Femur (tissue), 1 donor: ENCODE measurements at places on chromosomes 7 and 10.

DNA sequence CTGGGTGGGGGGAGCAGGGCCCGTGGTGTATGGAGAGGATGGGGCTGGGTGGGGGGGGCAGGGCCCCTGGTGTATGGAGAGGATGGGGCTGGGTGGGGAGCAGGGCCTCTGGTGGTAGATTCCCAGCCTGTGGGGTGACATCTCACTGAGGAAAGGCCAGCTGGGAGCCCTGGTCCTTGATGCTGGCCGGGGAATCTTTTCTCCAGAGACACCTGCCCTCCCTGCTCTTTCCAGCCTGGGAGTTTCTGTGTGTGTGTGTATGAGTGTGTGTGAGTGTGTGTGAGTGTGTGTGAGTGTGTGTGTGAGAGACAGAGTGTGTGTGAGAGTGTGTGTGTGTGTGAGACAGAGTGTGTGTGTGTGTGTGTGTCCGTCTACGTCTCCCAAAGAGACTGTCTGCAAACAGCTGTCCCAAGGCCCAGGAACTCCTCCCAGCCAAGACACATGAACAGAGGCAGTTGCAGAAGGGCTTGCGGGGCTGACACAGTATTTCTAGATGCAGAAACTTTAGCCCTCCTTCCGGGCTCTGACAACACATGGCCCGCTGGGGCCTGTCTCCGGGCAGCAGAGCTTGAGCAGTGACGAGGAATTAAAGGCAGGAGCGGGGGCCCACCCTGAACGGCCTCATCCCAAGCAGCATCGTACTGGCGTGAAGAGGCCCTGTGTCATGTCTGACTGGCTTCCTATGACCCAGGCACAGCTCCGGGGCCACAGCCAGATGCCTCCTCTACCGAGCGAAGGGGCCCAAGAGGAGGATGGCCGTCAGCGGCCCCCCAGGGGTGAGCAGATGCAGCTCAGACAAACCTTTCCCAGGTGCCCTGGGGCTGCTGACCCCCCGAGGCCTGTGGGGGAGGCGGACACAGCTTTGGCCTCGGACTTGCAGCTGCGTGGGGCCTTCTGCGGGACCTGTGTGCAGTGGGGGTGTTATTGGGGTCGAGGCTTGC lies 24.3 kb downstream of the FAM20C start:
- peak; percentile 87 for DNase-seq

- DNase-seq = no peak
These were observed 2.0 kb downstream of the LCOR start for GRCh38 chr10:96834120-96834519.

GRCh38 chr10:52488606-52489485 lies 174.8 kb downstream of the DKK1 start:
- DNase-seq = no peak

DNA sequence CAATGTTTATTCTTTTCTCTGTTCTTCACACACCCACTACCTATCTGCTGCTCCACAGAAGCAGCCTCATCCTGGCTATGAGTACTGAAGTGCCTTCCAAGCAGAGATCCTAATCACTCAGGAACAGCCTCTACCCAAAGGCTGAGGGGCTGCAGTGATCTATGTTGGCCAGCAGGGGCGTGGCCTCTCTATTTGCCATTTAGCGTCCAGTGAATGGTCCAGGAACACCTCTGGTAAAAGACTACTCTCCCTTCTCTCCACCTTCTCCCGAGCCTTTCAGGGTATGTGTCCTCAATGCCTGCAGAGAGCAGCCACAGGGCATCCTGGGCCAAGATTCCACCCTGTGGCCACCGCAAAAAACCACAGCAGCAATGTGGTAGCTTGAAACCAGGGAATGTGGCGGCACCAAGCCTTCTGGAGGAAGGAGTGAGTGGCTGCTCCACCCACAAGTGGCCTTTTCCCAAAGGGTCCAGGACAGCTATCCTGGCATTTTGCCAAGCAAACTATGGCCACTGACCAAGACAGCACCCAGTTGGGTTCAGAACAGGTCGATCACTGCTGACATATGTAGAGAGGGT lies 70.9 kb downstream of the SYPL1 start:
- DNase-seq = peak; percentile 40

- DNase-seq = no peak
These were observed 124.9 kb downstream of the DLG5 start for GRCh38 chr10:77801474-77802161.

- peak; percentile 48 for DNase-seq
These were observed 1.1 kb downstream of the RRP12 start for GRCh38 chr10:97399843-97400545.

- DNase-seq = no peak
These were observed 230.6 kb upstream of the GRB10 start for GRCh38 chr7:51013218-51013786.

DNA sequence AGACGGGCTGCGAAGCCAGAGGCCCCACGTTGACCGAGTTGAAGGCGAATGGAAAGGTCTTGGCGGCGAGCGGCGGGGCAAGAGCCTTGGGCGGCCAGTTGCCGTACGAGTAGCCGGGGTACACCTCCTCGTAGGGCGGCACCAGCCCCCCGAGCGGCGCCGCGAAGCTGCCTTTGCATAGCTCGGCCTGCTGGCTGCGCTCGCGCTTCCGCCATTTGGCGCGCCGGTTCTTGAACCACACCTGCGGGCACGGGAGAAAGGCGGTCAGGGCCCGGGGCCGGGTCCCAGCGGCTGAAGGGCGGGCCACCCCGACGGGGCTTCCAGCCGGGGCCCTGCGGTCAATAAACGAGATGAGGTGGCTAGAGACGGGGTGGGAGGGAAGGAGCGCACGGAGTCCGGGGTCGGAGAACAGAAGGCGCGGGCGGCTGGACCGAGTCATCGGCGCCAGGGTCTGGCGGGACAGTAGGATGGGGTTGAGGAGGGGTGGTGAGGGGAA lies 4.8 kb downstream of the ELOVL3 start:
- no peak for DNase-seq

GRCh38 chr7:152998420-152998819 lies 238.9 kb downstream of the ACTR3B start:
- no peak for DNase-seq

- no peak for DNase-seq
These were observed 15.4 kb downstream of the SEMA3E start for GRCh38 chr7:83633516-83633915.

GRCh38 chr7:156582591-156583123 lies 57.9 kb upstream of the RNF32 start:
- no peak for DNase-seq

- DNase-seq = no peak
These were observed 13.7 kb downstream of the PHTF2 start for GRCh38 chr7:77812290-77812685.

GRCh38 chr10:34526186-34526585 lies 288.9 kb downstream of the PARD3 start:
- DNase-seq = no peak

GRCh38 chr7:96670338-96671289 lies 39.0 kb downstream of the SEM1 start:
- no peak for DNase-seq

DNA sequence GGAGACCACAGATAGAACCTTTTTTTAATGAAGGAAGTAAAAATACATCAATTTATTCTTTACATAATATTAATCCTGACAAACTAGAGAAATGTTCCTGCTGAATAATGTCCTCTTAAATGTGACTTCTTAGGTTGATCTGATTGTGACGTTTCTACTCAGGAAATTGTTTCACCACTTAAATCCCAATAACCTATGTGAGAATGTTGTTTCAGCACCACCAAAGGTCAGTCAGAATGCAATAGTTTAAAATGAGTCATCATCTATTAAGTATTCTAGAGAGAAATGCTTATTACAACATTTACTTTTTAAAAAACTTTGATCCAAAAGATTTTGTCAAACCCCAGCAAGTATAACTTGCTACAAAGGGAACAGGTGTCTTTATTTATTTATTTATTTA lies 155.4 kb upstream of the CACNA2D1 start:
- DNase-seq = no peak

DNA sequence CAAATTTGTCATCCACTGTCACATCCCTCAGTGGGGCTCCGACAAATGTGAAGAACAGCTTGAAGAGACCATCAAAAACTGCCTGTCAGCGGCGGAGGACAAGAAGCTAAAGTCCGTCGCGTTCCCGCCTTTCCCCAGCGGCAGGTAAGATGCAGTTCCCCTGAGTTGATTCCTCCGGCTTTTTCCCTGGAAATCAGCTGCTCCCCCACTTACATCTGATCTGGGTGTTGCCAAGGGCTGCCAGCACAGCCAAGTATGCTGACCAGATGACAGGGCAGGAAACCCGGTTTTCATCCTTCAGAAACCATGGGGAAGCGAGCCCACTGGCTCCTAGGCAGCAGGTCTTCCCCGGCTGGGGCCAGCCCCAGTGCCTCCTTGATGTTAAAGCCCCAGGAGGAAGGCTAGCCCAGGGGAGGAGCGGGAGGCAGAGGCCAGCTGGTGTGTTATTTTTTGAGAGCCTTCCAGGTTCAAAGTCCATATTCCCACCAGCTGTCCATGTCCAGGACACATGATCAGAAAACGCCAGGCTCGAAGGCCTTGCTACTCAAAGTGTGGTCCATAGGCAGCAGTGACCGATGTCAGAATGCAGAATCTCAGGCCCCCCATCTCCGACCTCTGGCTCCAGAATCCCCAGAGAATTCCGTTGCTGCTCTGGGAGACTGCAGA lies 23.4 kb downstream of the AIFM2 start:
- no peak for DNase-seq
